Tibial nerve (tissue), 4 donors: ENCODE measurements at places on chromosomes 2 and 18.

GRCh38 chr2:157364257-157364974, 38.8 kb upstream of the ERMN start:
- no peak for DNase-seq

DNA sequence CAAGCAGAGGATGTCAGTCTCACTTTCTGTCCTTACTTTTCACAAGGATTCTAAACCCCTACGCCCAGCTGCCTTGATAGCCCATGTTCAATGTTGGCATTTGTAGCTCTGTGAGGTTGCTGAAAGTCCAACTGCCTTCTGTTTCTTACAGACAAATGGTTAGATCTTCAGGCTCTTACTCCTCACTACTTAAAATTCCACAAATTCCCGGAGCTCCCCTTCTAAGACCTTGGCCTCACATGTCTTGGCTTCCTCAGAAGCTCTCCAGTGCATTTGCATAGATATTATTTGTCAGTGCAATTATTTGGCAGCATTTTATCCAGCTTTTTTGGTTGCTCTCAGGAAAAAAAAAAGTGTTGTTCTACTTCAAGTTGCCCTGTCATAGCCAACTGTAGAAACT, 453.7 kb upstream of the CELF4 start:
- no peak for DNase-seq

- DNase-seq, result no peak
Measured at GRCh38 chr2:162014751-162015150, 59.3 kb downstream of the DPP4 start.

DNA sequence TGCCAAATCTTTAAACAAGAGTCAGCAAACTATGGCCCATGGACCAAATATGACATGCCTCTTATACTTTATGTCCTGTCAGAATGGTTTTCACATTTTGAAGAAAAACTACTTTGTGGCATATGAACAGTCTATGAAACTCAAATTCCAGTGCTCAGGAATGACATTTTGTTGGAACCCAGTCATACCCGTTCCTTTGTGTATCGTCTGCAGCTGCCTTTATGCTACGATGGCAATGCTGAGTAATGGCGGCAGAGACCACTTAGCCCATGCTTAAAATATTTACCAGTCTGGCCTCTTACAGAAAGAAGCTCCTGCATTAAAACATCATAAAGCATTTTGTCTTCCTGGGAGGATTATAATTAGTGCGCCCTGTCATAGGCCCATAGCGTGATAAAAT, 140.5 kb upstream of the FHL2 start:
- DNase-seq, result no peak
